ENCODE measurements at places on chromosomes 16 and 17.

DNA sequence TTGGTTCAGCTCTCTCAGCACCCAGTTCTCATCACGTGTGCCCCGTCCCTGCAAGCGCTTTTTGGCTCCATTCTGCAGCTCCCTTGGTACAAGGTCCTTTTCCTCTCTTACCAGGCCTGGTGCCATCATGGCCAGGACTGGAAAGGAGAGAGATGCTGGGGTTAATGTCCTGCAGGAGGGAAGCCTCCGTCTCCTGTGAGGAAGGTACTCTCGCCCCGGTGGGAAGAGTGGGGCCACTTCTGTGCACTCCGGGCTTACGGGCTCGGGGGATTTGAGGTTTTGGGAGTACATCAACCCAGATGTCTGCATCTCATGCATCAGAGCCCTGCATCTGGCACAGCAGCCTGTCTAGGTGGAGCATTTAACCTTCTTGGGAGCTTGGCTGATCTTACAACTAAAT lies 10.1 kb downstream of the CTRB2 start:
- DNase-seq: no peak

DNA sequence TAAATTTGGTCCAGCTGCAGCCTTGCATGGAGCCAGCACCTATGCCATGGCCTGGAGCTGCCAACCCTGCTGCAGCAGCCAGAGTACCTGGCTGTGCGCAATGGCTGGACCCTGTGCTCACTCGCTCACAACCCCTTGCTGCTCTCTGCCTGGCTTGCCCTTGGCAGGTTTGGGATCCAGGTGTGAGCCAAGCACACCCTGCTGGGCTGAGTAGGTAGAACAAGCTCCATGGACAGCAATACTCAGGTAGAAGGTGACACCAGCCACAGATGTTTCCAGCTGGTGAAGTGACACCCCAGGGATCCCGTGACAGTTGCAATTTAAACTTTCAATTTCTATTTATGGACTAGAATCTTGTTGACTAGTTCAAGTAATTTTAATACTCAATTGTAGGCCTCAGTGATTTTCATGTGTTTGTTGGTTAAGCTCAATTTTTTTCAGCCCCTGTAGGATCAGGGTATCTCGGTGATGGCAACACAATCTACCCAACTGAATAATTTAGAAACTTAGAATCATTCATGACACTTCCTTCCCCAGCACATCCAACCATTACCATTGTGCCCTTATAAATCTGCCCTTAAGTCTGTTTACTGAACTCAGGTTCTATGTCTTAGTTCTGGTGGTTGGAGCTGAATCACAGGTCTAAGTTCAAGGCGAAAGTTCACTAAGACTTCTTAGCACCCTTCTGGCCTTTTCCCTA lies 480.0 kb downstream of the PMP22 start:
- DNase-seq: no peak

DNA sequence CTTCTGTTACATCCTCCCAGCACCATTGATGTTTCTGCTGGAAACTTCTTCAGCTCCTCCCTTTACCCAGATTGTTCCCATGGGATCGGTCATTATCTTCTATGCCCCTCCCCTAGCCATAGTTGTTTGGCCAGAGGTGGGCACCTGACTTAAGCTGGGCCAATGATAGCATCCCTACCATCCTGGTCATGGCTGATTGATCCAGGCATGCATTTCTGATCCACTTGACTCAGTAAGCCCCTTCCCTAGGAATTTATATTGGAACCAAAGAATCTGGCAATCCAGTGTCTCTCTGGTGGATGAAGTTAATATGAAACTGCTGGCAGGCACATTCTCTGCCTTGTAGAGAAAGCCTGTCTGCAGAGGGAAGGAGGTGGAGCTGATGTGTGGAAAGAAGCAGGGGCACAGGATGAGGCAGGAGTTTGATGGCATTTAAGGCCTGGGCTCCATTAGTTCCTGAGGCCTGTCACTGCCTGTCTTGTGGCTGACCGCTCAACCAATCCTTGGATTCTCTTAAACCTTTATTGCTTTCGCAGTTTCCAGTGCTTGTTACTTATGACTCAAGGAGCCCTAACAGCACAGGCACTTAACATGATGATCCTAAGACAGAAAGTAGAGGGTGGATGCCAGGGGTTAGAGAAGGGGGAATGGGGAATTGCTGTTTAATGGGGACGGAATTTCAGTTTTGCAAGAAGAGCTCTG lies 152.4 kb downstream of the ABCC12 start:
- no peak for DNase-seq

DNA sequence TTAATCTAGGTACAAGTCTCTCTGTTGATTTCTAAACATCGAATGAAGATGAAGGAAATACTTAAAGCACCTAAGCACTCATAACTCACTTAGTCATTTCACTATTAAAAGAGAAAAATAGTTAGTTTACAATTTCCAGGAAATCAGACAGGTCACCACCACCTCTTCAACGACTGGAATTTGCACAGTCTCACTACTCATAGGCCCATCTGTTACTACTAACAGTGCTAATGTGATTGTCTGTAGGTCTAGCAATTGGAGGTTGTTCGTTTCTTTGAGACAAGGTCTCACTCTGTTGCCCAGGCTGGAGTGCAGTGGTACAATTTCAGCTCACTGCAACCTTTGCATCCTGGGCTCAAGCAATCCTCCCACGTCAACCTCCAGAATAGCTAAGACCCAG lies 444.6 kb downstream of the MAF start:
- DNase-seq: no peak

GRCh38 chr16:70438585-70438968 lies 323 bp downstream of the ST3GAL2 start:
- DNase-seq: no peak

- DNase-seq: no peak
These were observed 2.5 kb downstream of the ITGAX start for GRCh38 chr16:31357324-31358109.

GRCh38 chr17:39963829-39964228 lies 1.0 kb downstream of the GSDMA start:
- DNase-seq: no peak

DNA sequence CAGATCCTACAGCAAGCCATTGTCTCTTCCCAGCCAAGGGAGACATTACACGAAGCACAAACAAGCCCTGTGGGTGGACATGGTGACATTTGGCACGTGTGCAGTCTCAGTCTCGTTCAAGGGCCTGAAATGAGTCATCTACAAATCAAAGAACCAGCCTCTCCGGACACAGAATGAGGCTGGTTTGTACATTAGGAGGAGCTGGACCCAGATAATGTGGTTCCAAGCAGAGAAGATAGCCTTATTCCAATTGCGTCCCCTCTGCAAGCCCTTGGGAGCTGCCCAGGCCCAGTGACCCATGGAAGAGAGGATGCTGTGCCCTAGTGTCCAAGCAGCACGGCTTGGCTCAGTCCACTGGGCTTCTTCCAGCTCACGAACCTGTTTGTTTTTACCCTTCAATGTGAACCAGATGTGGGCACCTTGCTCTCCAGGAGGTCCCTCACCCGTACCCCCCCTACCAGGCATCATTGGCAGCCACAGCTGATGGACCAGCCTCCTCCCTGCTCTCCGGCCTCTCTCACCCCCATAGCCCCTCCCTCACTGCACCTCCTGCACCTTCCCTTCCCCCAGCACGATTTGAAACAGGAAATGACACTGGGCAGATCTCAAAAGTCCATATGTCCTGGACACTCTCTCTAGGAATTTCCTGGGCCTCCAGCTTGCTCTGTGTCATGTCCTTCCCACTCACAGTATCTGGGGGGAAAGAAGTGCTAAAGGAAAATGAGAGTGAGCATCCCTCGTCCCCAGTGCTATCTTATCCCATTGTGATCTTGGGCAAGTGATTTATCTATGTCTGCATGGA lies 26.2 kb downstream of the KPNA2 start:
- DNase-seq: no peak

DNA sequence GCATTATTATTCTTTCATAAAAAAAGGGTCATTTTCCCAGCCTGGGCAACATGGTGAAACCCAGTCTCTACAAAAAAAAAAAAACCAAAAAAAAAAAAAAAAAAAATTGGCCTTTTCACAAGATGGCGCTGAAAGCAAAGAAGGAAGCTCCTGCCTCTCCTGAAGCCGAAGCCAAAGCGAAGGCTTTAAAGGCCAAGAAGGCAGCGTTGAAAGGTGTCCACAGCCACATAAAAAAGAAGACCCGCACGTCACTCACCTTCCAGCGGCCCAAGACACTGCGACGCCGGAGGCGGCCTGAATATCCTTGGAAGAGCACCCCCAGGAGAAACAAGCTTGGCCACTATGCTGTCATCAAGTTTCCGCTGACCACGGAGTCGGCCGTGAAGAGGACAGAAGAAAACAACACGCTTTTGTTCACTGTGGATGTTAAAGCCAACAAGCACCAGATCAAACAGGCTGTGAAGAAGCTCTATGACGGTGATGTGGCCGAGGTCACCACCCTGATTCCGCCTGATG lies 4.9 kb upstream of the PGAP6 start:
- peak; percentile 63 for DNase-seq

GRCh38 chr17:50468304-50469207 lies at the start of gene CHAD:
Gene CHAD (minus strand): TSS chr17:50468880. CDS start chr17:50468813, 67 bp downstream.
- peak; percentile 78 for DNase-seq

DNA sequence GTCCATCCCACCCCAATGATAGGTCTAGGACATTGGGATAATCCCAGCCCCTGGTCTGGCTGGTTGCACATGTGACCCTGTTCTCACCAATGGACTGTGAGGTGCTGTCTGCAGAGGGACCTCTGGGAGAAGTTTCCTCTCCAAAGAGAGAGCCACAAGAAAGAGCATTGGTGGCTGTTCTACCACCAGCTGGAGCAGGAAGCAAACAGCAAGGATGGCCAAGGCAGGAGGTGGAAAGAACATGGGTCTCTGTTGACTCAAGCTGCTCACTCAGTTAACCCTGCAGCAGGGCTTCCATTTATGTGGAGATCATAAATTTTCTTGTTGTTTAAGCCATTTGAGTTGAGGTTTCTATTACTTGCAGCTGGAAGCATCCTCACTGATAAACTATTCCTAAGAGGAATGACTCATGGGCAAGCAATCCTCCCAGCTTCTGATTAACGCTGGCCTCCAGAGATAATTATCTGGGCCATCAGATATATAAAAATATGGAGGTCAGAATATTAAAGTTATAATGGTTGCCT lies 52.6 kb downstream of the CYB5B start:
- no peak for DNase-seq

DNA sequence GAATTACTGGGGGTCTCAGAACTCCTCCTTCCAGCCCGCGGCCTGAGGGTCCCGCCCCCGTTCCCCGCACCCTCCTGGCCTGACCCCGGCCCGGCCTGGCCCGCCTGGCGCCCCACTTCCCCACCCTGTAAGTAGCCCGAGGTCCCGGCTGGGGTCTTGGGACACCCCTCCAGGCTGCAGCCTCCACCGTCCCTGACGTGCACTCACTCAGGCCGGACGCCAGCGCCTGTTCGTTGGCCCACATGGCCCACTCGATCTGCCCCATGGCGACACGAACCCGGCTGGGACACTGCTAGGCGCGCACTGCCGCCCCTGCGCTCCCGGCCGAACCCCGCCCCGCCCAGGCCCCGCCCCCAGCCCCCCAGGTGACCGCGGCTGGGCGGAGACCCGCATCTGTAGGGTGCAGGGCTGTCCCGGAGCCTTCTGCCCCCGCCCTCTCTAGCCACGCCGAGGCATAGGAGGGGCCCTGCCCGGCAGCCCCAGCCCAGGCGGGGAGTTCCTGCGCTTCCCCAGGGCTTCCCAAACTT lies at the start of gene CYBA:
Gene CYBA (minus strand): TSS at position 305 of the 527 bp plus-strand sequence. CDS start 40 bp downstream, at position 265.
- no peak for DNase-seq

DNA sequence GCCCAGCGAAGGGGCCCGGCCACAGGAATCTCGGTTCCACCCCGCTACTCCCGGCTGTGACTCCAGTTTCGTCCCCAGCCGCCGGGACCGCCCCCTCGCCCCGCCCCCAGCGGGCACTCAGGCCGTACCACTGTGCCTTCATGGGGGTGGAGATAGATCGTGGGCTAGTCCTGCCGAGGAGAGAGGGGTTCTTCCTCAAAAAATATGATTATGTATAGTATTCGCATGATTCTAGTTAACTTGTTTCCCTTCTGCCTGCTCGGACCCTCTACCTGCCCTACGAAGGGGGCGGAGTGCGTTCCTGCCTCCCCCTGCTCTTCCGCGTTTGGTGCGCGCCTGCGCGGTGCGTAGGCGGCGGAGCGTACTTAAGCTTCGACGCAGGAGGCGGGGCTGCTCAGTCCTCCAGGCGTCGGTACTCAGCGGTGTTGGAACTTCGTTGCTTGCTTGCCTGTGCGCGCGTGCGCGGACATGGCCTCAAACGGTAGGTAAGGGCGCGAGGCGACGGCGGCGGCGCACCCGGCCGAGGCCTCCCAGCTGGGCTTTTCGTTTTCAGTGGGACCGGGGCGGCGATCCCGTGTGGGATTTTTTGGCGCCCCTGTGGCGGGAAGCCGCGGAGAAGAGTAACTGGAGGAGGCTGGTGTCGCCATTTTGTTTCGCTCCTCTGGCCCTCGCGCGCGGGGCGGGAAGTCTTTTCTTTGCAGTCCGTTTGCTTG lies at the start of gene FUS:
Gene FUS (plus strand): TSS at position 393 of the 713 bp plus-strand sequence. CDS start 76 bp downstream, at position 469.
- DNase-seq: peak; percentile 94

GRCh38 chr17:19388791-19389785 lies 2.1 kb upstream of the MFAP4 start:
- no peak for DNase-seq

- DNase-seq: no peak
These were observed 13.5 kb downstream of the SARM1 start for GRCh38 chr17:28385037-28385400.

- DNase-seq: no peak
These were observed 209.9 kb downstream of the ZFHX3 start for GRCh38 chr16:72837846-72838585.

DNA sequence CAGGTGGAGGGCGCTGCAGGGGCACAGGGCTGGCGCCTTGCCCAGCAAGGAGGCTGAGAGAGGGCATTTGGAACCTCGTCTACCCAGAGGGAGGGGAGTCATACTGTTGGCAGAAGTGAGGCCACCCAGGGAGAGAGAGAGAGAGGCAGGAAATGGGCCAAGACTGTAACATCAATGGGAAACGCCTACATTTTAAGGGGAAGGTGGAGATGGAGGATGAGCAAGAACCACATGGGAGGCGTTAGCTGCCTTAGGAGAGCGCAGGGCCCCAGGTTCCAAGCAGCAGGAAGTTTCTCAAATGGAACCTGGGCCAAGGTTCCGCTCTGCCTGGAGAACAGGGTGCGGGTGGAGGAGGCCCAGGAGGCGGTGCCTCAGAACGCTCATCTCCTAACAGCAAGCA lies 2.7 kb upstream of the WFDC1 start:
- DNase-seq: no peak

GRCh38 chr16:21001262-21001661 lies 100.7 kb downstream of the LYRM1 start:
- DNase-seq: peak; percentile 8

- DNase-seq: no peak
These were observed 610.2 kb downstream of the MAF start for GRCh38 chr16:78990309-78990701.

GRCh38 chr16:1878256-1878655 lies 6.3 kb upstream of the MEIOB start:
- no peak for DNase-seq

- DNase-seq: no peak
These were observed 107.2 kb downstream of the C16orf95 start for GRCh38 chr16:87209808-87210512.

Measured in G401 (cell line).